NCI-H2029 (cell line): ENCODE measurements at places on chromosomes 3 and 15.

- DNase-seq: no peak
Observed at GRCh38 chr3:60542995-60543394, 708.3 kb downstream of the FHIT start.

DNA sequence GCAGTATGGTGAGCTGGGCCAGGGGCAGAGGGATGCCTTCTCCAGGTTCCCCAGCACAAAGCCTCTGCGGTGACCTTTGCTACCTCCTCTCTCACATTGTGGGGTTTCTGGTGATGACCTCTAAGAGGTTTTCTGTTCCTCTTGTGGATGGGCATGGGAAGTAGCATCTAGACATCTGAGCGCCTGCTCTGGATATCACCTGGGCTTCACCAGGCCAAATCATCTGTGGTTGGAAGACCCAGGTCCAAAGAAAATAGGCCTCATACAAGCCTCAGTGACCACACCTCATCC lies 7.0 kb downstream of the APEH start:
- DNase-seq: no peak

GRCh38 chr3:158279609-158280008 lies 169.7 kb downstream of the RSRC1 start:
- no peak for DNase-seq

- DNase-seq: no peak
Observed at GRCh38 chr3:44001072-44001471, 240.6 kb upstream of the TOPAZ1 start.

DNA sequence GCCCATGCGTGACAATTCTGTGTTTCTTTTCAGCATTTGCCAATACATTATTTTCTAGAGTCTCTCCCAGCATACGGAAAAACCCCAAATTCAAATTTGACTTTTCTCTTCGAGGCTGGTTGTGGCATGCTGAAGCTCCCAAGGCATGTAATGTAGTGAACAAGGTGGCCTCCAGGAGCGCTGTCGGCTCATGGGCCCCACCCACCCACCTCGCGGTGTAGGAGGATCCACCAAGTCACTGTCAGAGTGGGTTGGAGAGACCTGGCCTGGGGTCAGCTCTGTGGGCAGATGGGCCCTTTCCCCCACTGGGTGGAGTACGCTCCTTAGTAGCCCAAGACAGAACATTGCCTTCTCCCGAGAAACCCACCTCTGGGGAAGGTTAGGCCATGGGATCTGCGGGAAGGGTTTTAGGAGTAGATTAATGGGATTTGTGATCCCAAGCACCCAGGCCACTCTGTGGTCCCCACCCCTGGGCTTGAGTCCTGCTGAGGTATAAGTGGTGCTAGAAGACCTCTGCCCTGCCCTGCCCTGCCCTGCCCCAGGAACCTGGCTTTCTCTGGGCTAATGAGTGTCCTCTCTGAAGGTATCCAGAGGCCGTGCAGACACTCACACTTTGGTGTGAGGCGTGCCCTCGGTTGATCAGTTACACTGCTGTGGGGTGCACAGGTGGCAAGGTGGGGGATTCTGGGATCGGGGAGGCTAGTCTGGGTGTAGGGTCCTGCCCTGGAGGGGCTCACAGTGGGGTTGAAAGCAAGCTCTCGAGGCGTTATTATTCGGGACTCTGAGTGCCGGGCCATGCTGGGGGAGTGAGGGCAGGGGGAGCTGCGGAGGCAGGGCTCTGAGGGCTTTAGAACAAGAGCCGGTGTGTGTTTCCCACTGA lies 97.9 kb downstream of the APBA2 start:
- no peak for DNase-seq

DNA sequence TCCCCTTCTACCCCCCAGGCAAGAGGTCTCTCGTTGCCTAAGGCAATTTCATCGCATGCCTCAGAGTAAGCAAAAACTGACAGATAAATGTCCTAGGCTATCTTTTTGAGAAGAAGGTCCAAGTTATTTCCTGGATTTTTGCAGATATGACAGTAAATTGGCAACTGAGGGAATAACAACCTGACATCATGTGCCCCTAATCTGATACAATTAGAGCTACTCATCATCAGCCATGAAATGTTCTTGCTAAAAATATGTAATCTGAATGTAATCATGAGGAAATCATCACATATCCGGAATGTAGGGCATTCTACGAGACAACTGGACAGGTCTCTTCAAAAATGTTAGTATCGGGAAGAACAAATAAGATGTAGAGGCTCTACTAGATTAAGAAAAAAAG lies 44.1 kb downstream of the TNIK start:
- DNase-seq: no peak
